ENCODE measurements at places on chromosomes 6 and 20.
A peak's percentile ranks its signal among the peaks of the same experiment; 100 is the strongest.

DNA sequence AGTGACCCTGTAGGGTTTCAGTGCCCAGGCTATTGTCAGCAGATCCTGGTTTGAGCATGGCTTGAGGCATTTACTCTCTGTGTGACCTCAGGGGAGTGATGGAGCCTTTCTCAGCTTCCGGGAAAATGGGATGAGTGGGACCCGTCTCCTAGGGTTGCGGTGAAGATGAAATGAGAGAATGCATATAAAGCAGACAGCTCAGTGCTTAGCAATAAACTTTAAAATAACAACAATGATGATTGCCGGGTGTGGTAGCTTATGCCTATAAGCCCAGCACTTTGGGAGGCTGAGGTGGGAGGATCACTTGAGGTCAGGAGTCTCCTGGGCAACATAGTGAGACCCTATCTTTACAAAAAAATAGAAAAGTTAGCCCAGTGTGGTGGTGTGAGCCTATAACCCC is 106.0 kb upstream of the MTHFD1L start:
- no peak for DNase-seq

DNA sequence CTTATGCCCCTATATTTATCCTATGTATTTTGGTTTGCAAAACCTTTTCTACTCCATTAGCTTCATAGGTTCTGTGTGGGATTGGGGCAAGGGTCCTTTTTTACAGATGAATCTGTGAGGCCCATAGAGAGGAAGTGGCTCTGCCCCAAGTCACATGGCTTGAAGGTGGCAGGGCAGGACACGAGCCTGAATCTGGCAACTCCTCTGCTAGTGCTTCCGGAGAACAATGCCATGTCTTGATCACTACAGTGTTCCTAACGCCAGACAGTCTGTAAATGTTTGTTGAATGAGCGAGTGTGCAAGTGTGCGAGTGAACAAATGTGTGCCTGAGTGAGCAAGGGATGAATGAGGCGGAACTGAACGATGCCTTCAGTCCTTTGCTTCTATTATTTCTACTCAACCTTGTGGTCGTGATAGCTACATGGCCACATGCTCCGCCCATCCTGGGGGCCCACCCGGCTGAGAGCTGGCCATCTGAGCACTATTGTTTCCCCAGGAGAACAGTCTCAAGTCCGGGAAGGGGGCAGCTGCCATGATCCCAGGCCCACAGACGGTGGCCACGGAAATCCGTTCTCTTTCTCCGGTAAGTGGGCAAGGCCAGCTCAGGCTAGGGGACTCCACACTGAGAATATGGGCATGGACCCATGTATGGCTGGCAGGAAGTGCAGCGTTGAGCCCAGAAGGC is 17.8 kb upstream of the AAR2 start:
- no peak for DNase-seq

DNA sequence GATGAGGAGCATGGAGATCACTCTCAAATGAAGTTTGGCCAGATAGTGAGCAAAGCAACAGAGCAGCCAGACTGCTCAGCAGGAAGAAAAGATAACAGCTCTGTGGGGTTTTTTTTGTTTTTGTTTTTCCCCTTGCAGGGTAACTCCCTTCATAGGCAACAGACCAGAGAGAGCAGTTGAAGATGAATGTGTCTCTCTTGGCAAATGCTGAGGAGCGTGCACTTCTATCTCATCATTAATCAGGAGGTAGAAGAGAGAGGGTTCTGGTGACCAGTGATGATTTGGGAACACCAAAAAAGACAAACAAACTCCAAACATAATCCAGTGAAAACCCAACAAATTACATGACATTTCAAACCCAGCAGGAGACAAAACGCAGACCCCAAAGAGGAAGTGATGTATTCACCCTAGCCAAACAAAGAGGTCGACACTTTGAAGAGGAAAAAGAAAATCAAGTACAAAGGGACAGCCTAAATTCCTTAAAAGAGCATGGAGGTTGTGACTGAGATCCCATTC is 66.2 kb upstream of the RREB1 start:
- DNase-seq, result no peak

DNA sequence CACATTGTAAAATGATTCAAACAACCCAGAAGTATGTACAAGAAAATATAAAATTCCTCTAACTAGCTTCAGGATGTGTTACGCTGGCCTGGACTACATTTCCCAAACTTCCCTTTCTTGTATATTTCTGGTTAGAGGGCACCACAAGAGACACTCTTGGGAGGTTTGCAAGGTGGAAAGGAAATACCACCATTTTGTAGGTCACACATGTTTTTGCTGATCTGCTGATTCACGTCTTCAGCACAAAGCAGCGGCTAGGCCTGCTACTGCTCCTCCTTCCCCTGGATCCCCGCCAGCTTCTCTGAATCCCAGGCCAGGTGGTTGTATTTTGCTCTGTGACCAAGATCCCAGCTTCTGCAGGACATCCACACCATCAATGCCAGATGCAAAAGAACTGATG is 104.2 kb downstream of the AGPAT4 start:
- DNase-seq, result peak; percentile 82

GRCh38 chr20:33183312-33183711 is 15.4 kb downstream of the BPIFA2 start:
- no peak for DNase-seq

DNA sequence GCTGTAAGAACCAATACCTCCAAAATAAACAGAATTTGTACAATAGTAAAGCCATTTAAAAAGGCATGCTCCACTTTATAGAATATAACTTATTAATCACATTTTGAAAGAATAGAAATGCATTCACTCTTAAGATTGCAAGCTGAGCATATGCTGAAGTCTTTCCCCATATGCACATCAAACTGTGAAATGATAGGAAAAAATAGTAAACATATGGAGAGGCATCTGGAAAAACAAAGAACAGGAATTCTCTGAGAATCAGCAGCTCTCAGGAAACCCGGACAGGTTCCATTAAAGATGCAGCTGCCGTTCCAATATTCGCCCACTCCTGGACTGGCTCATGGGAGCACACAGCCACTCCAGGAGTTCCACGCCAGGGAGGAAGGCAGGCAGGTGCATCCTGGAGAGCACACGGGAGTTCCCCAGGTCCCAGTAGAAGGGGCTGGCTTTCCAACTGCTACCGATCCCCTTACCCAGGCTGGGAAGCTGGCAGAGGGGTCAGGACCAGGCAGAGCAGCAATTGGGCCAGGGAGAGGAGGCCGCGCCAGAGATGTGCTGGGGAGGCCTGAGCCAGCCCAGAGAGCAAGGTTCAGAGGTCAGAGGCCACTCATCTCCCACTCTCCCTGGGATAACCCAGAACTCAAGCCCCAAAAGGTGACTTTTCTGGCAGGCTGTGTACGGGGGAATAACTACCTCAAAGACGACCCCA is 111.1 kb downstream of the DLL1 start:
- DNase-seq, result no peak

- DNase-seq, result no peak
These were observed 402.5 kb downstream of the CD83 start for GRCh38 chr6:14520029-14520428.

All from BE2C (cell line).